Aorta (tissue), 5 donors: ENCODE measurements at places on chromosomes 1 and 21. TPM values are rescaled to one million over a fixed set of nuclear protein-coding genes. Genes with fewer than 3 reads are reported as not detected.

The PLA2G2C gene
- 0.81 TPM for total RNA-seq

The LCE3D gene
- not detected for total RNA-seq

The IFI6 gene
- 143 TPM for total RNA-seq

The FAM229A gene
- 11.7 TPM for total RNA-seq

DNA sequence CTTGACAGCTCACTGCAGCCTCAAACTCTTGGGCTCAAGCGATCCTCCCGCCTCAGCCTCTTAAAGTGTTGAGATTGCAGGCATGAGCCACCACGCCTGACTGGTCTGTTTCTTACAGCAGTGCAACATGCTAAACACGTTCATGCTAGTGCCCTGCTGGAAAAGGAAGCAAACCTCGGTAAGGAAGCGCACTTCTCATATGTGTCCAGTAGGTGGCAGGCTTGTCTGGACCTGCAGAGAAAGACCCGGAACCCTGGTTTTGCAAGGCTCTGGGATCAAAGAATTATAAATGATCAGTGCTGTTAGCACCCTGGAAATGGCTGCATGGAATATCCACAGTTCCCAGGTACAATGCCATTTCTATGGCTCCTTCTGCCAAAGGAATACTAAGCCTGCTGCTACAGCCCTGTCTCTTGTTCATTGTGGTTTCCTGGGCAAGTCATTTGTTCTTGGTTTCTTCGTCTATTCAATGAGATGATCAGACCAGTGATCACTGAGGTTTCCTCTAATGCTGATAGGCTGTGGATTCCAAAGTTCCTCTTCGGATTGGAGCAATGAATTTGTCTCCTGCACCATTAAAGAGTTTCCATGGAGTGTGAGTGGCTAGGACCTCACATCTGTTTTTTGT is 15.9 kb downstream of the RNU5D-1 start:
- no peaks in the 10 kb centered on the region for H3K27me3 ChIP-seq
- H3K4me1 ChIP-seq = no peaks in the 10 kb centered on the region
- DNase-seq = no peak
- no peak overlapping the region for H3K27ac ChIP-seq
- no peak overlapping the region for H3K4me3 ChIP-seq
- H3K36me3 ChIP-seq = no peaks in the 10 kb centered on the region

DNA sequence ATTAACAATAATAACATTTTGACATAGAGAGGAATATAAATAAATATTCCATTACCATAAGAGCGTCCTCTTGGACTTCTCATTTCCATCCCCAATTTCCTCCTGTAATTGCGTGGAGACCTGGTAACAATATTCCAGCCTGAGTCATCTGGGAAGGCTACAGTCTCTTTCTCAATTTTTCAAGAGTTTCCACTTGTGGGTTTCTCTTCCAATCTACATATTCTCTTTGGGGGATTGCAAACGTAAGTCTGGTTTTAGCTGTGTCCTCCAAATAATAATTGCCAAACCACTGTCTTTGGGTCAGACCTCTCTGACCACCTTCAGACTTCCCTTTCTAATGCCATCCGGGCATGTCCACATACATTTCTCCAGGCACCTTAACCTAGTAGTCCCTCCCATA is 124.5 kb upstream of the USP24 start:
- H3K27ac ChIP-seq = no peak overlapping the region
- no peak for DNase-seq
- no peaks in the 10 kb centered on the region for H3K27me3 ChIP-seq
- H3K4me1 ChIP-seq = no peaks in the 10 kb centered on the region
- no peaks in the 10 kb centered on the region for H3K36me3 ChIP-seq
- H3K4me3 ChIP-seq = no peak overlapping the region
